ENCODE measurements at places on chromosomes 5 and 9.

DNA sequence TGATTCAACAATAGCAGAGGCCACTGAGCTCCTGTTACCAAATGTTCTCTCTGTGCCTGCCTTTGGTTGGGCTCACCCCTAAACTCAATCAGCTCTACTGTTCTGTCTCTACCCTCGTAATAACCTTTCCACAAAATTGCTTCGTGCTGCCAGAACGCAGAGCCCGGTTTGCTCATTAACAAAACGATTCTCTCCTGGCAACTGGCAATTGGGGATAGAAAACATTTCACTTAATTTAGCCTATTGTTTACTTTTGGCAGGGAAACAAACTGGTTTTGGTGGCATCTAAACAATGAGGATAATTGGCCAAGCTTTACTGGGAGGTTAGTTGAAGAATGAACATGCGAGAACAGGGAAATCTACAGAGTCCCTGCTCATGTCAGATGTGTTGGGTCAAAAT, 56.6 kb downstream of the SLC28A3 start:
- no peak for DNase-seq

GRCh38 chr5:652023-652515, 39.9 kb downstream of the CEP72 start:
- DNase-seq, result no peak

- no peak for DNase-seq
Observed at GRCh38 chr5:181063514-181063913, 23.4 kb downstream of the BTNL9 start.

GRCh38 chr9:112784020-112784785, 33.6 kb downstream of the SNX30 start:
- no peak for DNase-seq

DNA sequence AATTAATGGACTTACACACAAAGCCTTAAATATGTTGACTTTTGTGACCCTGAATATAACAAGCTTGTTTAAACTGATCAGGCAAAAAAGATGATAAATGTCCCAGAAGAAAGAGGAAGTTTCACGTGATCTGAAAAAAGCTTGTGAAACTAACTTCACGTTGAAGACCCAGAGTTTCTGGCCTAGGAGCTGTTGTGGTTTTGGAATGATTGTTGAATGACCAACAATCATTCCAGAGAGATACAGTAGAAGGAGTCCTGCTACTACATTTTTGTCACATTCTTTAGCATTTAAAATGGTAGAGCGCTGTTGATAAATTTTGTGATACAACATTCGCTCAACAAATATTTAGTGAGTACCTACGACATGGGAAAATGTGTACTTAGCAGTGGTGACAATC, 143.1 kb upstream of the FBN2 start:
- no peak for DNase-seq

- DNase-seq, result no peak
Observed at GRCh38 chr5:136446565-136446964, 81.2 kb upstream of the TRPC7 start.

- peak; percentile 42 for DNase-seq
Observed at GRCh38 chr9:122468735-122469134, 9.0 kb downstream of the OR1J1 start.

DNA sequence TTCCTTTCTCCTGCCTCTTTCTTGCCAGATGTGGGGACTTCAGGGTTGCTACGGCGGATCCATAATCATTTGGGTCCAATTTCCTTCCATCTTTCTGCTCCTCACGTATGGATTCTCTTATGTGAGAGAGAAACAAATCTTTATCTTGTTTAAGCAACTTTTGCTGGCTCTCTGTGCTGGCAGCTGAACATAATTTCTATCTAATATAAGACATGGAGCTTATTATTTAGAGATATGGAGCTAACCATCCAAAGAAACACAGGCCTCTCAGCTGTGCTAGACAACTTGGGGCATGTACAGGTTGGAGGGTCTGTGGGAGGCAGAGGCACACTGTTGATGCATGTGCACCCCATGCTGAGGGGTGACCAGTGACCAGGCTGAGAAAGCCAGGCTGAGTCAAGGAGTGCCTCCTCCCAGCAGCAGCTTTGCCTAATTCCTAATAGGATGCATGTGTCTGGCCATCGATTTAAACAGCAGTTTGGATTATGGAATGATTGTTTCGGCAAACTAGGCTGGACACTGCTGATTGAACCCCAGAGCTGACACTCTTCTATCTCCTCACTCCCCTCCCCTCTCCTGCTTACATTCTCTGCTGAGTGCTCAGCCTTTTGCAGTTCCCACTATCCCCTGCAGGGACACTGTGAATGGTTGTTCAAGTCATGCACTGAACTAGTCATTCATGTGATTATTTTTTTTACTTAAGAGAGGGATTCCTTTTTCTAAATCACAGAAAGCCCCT, 195.8 kb downstream of the ERCC6L2 start:
- DNase-seq, result no peak

GRCh38 chr9:12614488-12614887, 78.7 kb upstream of the TYRP1 start:
- DNase-seq, result no peak

DNA sequence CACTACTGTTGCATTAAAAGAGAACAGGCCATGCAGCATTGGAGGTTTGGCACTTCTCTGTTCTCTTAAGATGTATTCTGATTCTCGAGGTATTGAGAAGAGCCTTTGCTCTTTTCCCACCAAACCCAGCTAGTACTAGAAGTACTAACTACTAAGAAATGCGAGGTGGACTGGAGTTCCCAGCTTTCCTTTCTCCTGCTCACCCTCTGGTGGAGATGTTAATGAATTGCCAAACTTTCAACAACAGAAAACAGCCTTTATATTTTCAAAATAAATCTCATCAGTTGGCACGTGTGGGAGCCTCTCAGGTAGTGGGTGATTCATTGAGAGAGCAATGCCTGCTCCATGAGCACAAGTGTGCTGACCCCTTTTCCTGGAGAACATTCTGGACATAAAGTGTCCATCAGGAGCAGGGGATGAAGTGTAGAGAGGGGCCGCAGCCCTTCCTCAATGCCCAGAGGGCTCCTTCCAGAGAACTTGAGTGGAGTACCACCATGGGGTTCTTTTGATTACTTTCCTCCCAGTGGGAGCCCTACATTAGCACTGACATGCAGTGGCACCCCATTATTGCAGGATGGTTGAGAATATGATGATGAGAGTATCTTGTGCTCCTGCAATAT, 45.7 kb downstream of the TMEM174 start:
- no peak for DNase-seq

GRCh38 chr5:100641833-100642232, 106.7 kb downstream of the FAM174A start:
- no peak for DNase-seq

DNA sequence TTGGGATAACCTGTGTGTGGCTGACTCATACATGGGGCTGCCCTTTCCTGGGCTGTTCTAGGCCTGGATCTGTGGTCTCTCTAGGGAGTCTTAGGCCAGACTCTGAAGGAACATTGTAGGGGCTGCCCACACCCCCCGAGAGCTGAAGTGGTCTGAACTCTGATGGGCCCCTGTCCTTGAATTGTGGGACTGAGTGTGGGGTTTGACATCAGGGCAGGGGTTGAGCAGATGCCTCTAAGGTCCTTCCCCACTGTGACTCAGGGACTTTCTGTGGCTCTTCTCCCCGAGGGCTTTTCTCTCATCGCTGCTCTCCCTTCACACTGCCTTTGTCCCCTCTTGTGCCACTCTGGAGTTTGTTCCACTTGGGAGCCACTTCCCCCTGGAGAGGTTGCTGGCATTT, 215.0 kb downstream of the MELK start:
- DNase-seq, result no peak

GRCh38 chr9:89863837-89864236, 259.0 kb downstream of the GADD45G start:
- no peak for DNase-seq

DNA sequence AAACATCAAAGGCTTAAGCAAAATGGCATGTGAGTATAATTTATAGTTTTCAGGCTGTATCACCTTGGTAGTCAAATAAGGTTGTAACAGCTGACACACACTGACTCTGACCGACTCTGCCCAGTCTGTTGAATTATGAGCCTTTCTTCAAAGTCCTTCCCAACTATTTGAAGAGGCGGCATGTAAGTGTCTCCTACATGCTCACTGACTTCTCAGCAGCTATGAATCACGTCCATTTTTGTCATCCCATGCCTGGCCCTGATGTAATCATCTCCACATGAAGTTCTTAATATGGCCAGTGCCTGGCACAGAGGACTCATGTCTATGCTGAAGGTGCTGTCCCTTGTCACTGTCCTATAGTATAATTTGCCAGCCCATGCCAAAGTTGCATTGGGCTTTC, 5.1 kb upstream of the PTBP3 start:
- peak; percentile 53 for DNase-seq

GRCh38 chr5:173907686-173908371, 19.7 kb downstream of the CPEB4 start:
- no peak for DNase-seq

DNA sequence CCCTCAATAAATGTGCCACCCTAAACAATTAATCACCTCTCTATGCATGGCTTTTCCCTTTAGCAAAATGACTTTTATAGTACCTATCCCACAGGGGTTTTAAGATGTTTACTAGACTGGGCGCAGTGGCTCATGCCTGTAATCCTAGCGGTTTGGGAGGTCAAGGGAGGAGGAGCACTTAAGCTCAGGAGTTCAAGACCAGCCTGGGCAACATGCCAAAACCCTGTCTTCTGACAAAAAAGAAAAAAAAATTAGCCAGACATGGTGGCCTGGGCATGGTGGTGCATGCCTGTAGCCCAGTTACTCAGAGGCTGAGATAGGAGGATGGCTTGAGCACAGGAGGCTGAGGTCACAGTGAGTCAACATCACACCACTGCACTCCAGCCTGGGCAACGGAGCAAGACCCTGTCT, 13.5 kb downstream of the SH3TC2 start:
- no peak for DNase-seq

DNA sequence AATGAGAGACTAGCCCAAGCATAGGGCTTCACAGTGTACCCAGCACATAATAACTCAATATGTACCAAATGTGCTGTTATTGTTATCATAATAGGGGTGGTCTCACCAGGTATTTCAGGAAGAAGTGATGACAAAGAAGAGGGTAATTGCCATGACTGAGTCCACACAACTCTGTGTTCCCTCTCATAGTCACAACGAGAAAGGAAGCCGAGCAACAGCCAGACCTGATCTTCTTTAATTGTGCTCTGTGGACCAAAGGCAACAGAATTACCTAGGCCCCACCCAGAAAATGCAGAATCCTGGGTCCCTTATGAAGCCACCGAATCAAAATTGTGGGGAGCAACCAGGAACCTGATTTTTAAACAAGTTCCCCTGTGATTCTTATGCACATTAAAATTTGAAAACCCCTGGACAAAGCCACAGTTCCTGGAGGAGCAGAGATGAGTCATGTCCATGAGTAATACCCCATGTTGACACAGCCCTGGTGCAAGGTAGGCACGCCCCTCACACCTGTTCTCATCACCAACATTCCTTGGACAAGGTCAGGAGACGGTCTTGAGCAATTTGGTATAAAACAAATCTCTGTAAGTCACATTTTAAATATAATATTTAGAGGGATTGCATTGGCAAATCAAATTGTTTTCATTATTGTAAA, 5.2 kb downstream of the FGF1 start:
- no peak for DNase-seq

DNA sequence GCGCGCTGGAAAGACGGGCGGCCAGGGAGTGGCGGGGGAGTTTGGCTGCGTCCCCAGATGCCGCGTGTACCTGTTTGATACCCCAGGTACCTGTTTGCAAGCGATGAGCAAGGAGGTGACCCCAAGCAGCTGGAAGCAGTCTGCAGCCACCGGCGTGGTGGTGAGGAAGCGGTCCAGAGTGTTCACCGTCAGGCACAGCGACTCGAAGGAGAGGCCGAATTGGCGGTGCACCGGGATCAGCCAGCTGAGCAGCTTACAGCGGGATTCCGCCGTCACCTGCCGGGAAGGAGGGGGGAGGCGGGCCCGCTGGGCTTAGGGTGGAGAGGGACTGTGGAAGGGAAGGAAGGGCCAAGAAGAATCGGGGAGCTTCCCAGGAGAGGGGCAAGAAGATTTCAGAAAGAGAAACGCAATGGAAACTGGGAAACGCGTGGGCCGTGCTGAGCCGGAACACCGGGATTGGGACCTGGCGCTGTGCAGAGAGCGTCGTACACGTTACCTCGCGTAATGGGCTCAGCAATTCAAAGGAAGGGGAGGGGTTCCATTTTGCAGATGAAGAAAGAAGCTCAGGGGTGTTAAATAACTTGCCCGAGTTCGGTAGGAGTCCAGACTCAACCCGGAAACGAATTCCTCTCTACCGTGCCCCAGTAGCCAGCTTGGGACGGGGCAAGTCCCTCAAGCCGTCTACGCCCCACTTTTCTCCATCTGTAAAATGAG, 980 bp downstream of the CCNO start:
- no peak for DNase-seq

DNA sequence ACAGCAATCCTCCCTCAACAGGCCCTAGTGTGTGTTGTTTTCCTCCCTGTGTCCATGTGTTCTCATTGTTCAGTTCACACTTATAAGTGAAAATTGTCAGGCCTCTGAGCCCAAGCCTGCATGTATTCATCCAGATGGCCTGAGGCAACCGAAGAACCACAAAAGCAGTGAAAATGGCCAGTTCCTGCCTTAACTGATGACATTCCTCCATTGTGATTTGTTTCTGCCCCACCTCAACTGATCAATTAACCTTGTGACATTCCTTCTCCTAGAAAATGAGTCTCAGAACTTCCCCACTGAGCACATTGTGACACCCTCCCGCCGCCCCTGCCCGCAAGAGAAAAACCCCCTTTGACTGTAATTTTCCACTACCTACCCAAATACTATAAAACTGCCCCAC, 17.4 kb upstream of the TRPC7 start:
- DNase-seq, result no peak

DNA sequence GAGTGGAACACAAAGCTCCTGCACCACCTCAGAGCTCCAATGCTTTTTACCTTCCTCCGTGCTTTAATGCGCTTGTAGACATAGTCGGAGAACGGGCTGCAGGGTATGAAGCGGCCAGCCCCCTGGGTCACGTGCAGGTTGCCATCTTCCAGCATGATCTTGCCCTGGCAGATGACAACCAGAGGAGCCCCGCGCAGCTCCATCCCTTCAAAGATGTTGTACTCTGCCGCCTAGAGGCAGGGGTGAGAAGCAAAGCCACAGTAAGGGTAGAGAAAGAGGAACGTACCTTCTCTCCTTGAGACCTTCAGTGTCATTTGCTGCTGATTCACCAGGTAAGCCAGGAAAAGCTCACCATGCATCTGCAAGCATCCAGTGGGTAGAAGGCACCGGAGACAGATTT, 112.3 kb downstream of the DPYSL3 start:
- no peak for DNase-seq

DNA sequence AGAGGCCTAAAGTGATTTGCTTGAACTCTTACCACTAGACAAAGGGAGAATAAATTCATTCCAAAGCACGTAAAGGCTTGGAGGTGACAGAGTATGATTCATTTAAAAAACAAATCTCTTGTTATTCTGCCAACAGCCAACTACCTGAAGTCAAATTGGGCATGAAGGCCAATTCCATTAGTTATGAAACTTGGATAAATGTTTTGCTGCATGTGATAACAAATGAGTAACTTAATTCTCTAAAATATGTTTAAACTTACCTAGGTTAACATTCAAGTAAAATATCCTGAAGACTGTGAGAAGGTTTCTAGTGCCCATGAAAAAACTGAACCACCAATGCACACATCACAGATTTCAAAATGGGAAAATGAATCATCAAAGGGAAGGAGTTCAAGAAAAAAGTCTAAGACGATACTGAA, 120.1 kb upstream of the TSLP start:
- no peak for DNase-seq
